ENCODE measurements at places on chromosomes 6 and 20.

GRCh38 chr20:48708116-48708515, 119.7 kb downstream of the PREX1 start:
- DNase-seq: no peak

DNA sequence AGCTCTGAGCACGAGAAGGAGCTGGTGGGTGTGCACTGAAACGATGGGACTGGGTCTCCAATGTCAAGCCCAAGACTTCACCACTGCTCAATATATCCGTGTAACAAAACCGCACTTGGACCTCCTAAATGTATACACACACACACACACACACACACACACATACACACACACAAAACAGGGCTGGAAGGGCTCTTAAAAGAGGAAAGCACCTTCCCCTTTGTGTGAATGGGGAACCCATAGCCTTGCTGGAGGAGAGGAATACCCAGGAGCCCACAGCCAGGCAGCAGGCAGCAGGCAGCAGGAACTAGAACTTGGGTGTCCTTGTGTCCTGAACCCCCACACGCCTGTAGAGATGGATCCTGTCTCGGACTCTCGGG, 29.8 kb downstream of the TGM2 start:
- peak; percentile 37 for DNase-seq

- DNase-seq: no peak
Measured at GRCh38 chr20:41969656-41970055, 351.5 kb upstream of the CHD6 start.

GRCh38 chr6:66508433-66508832, 801.4 kb upstream of the EYS start:
- no peak for DNase-seq

DNA sequence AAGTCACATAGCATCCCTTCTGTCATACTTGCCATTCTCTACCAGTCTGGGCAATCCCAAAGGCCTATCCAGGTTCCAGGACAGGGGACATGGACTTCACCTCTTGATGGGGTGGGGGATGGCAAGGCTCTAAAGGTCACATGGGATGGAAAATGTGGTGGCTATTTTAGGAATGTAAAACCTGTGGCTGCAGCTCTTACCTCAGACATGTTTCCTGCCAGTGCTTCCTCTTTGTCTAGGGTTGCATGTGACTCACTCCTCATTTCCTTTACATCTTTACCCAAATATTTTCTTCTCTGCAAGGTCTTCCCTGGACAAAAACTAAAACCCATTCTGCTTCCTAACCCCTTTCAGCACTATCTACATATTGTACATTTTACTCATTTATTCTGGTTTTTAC, 135.7 kb downstream of the BTBD3 start:
- peak; percentile 94 for DNase-seq

GRCh38 chr20:51497542-51498467, 44.7 kb downstream of the NFATC2 start:
- DNase-seq: peak; percentile 80

DNA sequence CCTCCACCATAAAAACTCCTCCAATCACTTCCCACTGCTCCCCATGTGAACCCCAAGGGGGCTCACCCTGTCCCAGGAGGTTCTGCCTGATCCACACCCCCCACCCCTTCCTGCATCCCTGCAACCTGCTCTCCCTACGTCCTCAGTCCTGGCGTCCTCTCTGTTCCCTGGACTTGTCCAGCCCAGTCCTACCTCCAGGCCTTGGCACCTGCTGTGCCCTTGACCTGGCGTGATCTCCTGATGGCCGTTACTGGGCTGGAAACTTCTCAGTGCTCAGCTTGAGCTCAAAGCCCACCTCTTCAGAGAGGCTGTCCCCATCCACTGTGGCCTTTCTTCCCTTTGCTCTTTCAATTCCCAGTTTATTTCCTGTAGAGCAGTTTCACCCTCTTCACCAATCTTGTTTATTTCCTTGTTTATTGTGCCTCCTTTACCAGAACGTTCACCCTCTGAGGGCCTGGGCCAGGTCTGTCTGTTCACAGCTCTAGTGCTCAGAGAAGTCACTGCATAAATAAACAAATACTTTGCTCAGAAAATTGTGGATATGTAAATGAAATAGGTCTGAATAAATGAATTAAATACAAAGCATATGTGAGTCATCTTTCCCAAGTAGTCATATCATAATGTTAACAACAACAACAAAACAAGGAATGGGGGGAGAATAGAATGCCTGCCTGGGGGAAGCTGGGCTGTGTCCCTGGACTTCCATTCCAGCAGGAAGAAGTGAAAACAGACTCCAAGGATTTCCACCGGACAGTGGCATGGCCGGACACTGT, 175.7 kb upstream of the SULF2 start:
- no peak for DNase-seq
